ENCODE measurements at places on chromosomes 4 and X. TPM values are rescaled to one million over a fixed set of nuclear protein-coding genes. Genes with fewer than 3 reads are reported as not detected.

- no peak for DNase-seq
These were observed 37.4 kb downstream of the ASIC5 start for GRCh38 chr4:155828628-155829027.

- DNase-seq, result peak; percentile 79
These were observed 918 bp upstream of the FGFRL1 start for GRCh38 chr4:1010395-1011021.

Gene F8A3
- total RNA-seq, result 14.4 TPM

Gene ENPEP
- total RNA-seq, result 1.3 TPM

DNA sequence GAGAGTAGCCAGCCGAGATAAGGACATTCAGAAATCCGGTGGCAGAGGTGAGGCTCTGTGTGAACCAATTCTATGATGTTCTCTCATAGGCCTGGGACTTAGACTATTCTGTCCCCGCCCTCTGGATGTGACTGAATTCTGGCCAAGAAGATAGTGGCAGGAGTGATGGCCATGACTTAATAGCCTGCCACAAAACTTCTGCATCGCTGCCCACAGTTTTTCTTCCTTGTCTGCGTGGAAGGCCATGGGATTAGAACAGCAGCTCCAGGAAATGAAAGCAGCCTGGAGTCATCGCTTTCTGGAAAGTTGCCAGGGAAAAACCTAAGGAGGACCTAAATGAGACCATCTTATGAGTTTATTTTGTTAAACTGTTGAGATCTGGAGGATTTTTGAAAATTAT lies 134.7 kb downstream of the F11 start:
- no peak for DNase-seq

- DNase-seq, result no peak
These were observed 232.3 kb downstream of the PABPC4L start for GRCh38 chr4:133969202-133969848.

- no peak for DNase-seq
These were observed 46.3 kb upstream of the HUWE1 start for GRCh38 chrX:53732797-53733196.

Gene BMX
- total RNA-seq, result 0.38 TPM

Gene CASP3
- 18.4 TPM for total RNA-seq

Gene AADAT
- total RNA-seq, result 0.88 TPM

GRCh38 chrX:43804021-43804420 lies 78.2 kb downstream of the MAOB start:
- no peak for DNase-seq

DNA sequence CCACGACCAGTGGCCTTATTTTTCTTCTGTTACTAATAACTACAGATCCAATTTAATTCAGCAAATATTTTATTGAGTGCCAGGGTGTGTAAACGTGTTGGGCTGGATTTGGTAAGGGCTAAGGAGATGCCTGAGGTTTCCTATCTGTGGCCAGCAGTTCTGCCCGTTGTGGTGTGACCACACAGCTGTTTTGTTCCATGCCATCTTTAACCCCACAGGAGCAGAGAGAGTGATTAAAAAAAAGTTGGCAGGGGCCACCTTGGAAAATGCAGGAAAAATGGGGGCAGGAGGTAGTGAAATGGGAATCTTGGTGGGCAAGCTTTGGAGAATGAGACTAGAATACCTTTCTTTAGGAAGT lies 1.1 kb downstream of the PLAC8 start:
- DNase-seq, result no peak

GRCh38 chr4:38313175-38313574 lies 350.8 kb upstream of the KLF3 start:
- no peak for DNase-seq

Gene GAGE12H
- total RNA-seq, result not detected

Gene MAGEB1
- not detected for total RNA-seq

DNA sequence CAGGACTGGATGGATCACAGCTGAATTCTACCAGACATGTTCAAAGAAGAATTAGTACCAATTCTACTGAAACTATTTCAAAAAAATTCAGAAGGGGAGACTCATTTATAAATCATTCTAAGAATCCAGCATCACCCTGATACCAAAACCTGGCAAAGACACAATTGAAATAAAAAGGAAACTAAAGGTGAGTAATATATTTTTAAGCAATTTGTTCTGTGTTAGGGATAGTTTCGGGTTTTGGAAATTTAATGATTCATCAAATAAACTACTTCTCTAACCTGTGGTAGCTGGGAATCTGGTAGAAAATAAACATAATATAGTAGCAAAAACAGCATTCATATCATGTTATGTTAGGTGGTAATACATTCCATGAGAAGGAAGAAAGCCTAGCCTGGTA lies 662.2 kb upstream of the BOD1L1 start:
- no peak for DNase-seq

Gene GPC3
- 10.4 TPM for total RNA-seq

Gene PNMA6F
- not detected for total RNA-seq

Gene SYTL4
- 5.5 TPM for total RNA-seq

- DNase-seq, result no peak
These were observed 12.2 kb upstream of the FMR1 start for GRCh38 chrX:147899379-147900114.

GRCh38 chr4:55018978-55019377 lies 106.4 kb downstream of the KDR start:
- DNase-seq, result no peak

Gene SASH3
- 3.4 TPM for total RNA-seq

DNA sequence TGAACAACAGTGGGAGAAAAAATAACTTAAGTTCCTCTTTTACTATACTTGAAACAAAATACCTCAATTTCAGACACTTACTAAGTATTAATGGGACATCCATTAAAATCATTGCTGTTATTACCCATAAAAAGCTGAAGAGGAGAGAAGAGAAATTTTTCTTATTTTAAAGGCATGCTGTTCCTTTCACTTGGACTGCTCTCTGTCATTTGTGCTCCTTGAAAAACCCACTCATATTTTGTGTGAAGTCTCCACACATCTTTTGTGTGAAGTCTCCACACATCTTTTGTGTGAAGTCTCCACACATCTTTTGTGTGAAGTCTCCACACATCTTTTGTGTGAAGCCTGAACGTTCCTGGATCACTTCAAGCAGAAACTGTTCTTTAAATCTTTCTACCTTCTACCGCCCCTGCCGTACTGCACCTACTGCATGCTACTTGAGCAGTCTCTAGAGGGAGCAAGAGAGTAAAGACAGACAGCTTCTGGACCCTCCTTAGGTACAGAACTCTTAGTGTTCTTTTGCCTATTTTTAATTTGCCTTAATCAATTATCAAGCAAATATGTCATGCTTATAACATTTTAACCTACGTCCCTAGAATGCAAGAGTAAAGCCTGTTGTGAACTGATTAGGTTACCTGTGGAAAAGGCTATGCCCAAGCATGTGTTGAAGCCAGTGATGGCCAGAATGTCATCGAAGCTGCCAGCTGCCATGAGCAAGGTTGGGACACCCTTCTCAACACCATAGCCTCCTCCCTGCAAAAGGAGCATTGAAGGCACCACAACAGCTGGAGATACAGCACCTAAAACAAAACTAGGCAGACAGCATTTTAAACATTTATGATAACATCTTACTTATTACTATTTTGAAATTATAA lies 27.1 kb upstream of the SLC9B1 start:
- no peak for DNase-seq

Gene FAT4
- total RNA-seq, result 1.8 TPM

- no peak for DNase-seq
These were observed 566 bp downstream of the LARP7 start for GRCh38 chr4:112637552-112637866.

Gene USP51
- total RNA-seq, result 0.08 TPM

DNA sequence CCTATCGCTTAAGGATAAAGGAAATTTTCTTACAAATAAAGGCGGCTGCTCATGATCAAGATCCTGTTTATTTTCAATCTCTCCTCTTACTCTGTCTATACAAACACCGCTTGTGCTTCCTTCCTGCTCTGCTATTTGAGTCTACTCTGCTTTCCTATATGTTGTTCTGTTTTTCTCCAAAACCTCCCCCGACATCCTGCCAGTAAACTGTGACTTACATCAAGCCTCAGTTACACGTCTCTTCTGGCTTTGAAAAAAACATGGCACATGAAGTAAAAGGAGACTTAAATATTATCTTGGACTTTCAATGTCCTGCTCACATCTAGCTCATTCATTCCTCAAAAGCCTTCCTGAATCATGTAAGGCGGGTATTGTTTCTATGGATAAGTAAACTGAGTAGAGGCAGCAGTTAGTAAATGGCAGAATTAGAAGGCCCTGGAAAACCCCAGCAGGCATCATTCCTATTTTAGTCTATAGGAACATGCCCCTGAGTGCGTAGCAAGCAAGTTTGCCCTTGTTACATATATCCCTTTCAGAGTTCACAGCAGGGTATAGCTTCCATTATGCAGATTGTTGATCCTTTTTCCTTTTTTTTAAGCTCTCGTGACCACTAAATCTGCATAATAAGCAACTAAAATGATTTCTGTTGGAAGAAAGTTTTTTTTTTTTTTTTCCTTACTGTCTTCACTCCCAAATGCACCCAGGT lies 280.1 kb downstream of the RAPGEF2 start:
- no peak for DNase-seq

- no peak for DNase-seq
These were observed 118.3 kb upstream of the ATOH1 start for GRCh38 chr4:93710101-93710846.

DNA sequence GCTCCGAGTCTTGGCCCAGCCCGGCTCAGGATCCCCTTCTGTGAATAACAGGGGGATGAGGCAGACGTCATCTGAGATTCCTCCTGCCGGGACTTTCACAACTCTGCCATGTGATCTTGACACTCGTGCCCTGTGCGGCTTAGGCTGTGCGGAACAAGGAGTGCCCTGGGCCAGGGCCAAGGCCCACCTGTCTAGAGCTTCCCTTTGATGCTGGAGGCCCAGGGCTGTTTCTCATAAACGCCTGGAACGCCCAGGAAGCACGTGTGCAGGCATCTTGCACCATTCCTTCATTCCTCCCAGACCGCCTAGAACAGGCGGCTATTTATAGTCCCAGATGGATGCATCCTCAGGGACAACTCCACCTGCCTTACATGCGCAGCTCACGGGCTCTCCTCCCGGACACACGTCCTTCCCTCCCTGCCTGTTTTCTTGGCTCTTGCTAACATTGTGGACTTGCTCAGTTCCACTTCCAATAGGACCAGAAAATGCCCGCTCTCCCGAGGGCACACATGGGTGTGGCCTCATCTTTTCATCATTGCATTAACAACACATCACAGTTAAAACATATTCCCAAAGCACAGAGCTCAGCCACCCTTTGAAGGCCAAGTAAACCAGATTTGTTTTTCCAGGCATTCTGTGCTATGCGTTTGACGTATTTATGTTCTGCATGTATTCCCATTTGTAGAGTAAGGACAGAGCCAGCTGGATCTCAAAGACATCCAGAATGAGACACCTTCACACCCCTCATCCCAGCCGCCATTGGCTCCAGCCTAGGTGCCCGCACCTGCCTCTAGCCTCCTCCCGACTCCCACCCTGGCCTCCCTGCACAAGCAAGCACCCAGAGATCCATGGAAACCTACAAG lies 57.2 kb downstream of the ABLIM2 start:
- peak; percentile 93 for DNase-seq

Data from lower leg skin (tissue), 4 donors.